ENCODE measurements at places on chromosomes 4 and X.

- DNase-seq: no peak
These were observed 76.5 kb downstream of the MAPK10 start for GRCh38 chr4:86283371-86283770.

GRCh38 chr4:140049024-140049848 lies 104.7 kb downstream of the MAML3 start:
- peak; percentile 28 for DNase-seq

GRCh38 chr4:94665500-94666404 lies 92.0 kb upstream of the BMPR1B start:
- no peak for DNase-seq

- DNase-seq: peak; percentile 50
These were observed 141.7 kb downstream of the HHIP start for GRCh38 chr4:144787365-144788258.

DNA sequence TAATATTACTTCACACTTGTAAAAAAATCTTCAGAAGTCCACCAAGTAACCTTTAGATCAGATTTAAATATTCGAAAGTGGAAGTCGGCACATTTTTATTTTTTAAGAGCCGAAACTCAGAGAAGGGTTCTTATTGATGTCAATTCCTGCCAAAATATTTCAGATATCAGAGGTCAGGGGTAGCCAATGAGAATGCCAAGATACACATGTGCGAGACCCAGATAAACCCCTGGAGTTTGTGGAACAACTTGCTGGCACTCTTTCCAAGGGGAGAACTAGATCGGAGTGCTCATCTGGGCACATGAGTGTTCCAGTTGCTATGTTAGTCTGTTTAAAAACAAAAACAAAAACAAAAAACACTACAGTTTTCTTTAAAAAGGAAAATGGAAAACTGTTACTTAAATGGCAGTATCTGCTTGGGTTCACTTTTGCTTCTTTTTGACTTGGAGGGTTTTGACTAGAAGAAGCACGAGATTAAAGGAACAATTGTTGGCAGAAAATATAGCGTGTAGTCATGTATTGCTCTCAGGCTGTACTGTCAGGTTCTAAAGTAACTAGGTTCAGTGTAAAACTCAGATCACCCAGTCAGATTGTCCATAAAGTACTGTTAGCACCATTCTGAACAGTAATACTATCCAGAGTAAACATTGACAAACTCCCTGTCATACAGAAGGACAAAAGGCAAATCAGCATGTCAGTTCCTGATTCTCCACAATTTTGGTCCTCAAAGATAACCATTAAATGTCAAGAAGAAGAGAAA lies 188.0 kb upstream of the PACRGL start:
- DNase-seq: no peak

GRCh38 chr4:93414041-93414550 lies 414.5 kb upstream of the ATOH1 start:
- DNase-seq: no peak

DNA sequence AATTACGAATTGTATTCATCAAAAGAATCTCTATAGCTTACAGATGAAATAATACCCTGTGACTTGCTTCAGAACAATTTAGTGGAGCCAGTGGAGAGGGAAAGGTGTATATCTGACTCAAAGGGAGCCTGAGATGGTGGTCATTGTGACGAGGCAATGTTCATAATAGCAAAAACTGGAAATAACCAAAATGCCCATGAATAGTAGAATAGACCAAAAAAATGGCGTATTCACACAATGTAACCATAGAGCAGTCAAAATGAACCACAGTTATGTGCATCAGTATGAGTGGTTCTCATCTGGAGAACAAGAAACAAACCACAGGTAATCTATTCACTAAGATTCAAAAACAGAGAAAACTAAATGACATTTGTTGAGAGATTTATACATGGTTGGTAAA lies 125.3 kb upstream of the CLNK start:
- DNase-seq: no peak

DNA sequence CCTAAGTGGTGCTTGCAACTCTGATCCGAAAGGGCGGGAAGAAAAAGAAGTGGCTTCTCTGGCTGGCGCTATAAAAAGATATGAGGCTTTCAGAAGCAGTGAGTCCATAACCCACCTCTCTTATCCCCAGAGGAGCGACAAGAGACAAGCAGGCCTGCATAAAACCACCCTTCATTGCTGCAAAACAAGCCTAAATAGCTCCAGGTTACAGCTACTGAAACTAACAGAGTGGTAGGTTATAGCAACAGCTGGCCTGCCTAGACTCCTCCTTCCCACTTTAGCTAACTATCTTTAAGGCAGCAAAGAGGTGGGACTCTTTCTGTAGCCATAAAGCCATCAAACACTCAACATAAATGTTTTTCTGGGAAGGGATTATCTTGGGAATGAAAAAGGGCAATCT lies 245.0 kb upstream of the GPR101 start:
- DNase-seq: no peak

- peak; percentile 75 for DNase-seq
These were observed 53.7 kb downstream of the PRKX start for GRCh38 chrX:3659761-3660160.

DNA sequence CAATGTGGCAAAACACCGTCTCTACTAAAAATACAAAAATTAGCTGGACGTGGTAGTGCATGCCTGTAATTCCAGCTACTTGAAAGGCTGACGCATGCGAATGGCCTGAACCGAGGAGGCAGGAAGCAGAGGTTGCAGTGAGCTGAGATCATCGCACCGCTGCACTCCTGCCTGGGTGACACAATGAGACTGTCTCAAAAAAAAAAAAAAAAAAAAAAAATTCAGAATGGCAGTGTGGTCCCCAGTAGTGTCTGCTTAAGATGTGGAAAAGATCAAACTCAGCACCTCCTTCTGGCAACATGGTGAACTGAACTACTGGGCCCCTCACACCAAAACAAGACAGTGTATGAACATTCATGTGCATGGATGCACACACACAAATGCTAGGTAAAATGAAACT lies 32.2 kb downstream of the SMS start:
- peak; percentile 85 for DNase-seq

DNA sequence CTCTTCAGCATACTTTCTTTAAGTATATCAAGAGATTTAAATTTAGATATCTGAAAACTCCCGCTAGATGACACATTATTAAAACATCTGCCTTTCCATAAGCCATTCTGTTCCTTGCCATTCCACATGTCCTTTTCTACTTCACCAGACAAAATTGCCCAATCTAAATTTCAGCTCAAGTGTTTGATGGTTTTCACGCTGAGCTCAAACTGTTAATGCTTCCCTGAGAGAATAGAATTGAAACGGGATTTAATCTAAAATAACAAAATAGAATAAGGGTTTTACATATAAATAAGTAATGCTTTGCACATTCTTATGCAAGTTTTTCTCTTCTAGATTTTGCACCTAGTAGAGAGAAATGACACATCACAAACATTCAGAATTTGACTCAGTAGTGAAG lies 764.5 kb upstream of the TENM3 start:
- peak; percentile 25 for DNase-seq

All from EH (cell line).